ENCODE measurements at places on chromosomes 4 and X. TPM values are rescaled to one million over a fixed set of nuclear protein-coding genes. Genes with fewer than 3 reads are reported as not detected.

The GPAT3 gene
- total RNA-seq: 8.8 TPM

The SCLT1 gene
- 18.2 TPM for total RNA-seq

The XAGE2 gene
- not detected for total RNA-seq

- no peaks in the 10 kb centered on the region for H3K4me1 ChIP-seq
- no peak overlapping the region for H3K27ac ChIP-seq
- no peaks in the 10 kb centered on the region for H3K27me3 ChIP-seq
- H3K36me3 ChIP-seq: no peaks in the 10 kb centered on the region
These were observed 1378.2 kb downstream of the STIM2 start for GRCh38 chr4:28238876-28239275.

DNA sequence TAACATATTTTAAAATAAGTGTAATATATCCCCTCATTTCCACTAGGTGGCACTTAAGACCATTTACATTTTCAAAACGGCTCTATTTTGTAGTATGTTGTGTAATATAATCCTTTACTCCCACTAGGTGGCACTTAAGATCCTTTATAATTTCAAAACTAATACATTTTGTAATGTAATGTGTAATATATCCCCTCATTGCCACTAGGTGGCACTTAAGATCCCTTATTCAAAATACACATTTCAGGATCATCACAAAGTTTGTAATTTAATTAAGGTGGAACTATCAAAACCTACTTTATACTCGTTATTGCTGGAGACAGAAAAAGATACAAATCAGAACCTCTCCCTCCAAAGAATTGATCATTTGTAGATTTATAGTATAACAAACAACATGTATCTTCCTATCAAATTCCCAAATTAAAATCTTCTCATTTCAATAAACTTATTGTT, 132.5 kb downstream of the ARHGAP6 start:
- peak; percentile 75 for DNase-seq
- no peaks in the 10 kb centered on the region for H3K27me3 ChIP-seq
- H3K4me1 ChIP-seq: no peaks in the 10 kb centered on the region
- H3K27ac ChIP-seq: no peak overlapping the region
- no peak overlapping the region for H3K4me3 ChIP-seq

DNA sequence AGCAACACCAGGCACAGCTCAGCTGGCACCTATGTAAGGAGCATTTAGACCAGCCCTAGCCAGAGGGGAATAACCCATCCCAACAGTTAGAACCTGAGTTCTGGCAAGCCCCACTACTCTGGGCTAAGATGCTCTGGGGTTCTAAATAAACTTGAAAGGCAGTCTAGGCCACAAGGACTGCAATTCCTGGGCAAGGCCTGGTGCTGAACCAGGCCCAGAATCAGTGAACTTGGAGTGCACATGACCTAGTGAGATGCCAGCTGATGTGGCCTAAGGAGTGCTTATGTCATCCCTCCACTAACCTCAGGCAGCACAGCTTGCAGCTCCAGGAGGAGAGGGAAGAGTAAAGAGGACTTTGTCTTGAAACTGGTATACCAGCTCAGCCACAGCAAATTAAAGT, 7.6 kb upstream of the PRRG3 start:
- no peaks in the 10 kb centered on the region for H3K36me3 ChIP-seq
- H3K4me3 ChIP-seq: no peak overlapping the region
- H3K27ac ChIP-seq: no peak overlapping the region
- H3K4me1 ChIP-seq: no peaks in the 10 kb centered on the region
- no peaks in the 10 kb centered on the region for H3K27me3 ChIP-seq
- no peak for DNase-seq

- no peaks in the 10 kb centered on the region for H3K36me3 ChIP-seq
- no peak overlapping the region for H3K4me3 ChIP-seq
- DNase-seq: no peak
- H3K27ac ChIP-seq: no peak overlapping the region
- H3K4me1 ChIP-seq: no peaks in the 10 kb centered on the region
These were observed 67.1 kb downstream of the DTHD1 start for GRCh38 chr4:36348403-36348938.

- no peak overlapping the region for H3K4me3 ChIP-seq
- H3K36me3 ChIP-seq: no peaks in the 10 kb centered on the region
- no peak for DNase-seq
- H3K4me1 ChIP-seq: peaks cover 20% of the 10 kb centered on the region
These were observed 2.8 kb downstream of the SFRP2 start for GRCh38 chr4:153785910-153786721.

GRCh38 chr4:53131562-53131925, 234.3 kb downstream of the SCFD2 start:
- no peak overlapping the region for H3K4me3 ChIP-seq
- no peak overlapping the region for H3K27ac ChIP-seq
- no peaks in the 10 kb centered on the region for H3K27me3 ChIP-seq
- no peaks in the 10 kb centered on the region for H3K36me3 ChIP-seq
- DNase-seq: no peak
- no peaks in the 10 kb centered on the region for H3K4me1 ChIP-seq

DNA sequence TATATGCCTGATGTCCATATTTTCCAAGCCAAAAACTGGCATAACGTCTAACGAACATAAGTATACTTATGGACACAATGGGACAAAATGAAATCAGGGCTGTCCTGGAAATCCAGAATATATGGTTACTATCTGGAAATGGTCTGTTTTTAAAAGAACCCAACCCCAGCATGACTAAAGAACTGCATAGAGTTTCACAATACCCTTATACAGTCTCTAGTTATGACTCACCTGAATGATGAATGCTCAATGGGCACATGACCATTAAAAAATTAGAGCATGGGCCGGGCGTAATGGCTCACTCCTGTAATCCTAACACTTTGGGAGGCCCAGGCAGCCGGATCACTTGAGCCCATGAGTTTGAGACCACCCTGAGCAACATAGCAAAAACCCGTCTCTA, 31.8 kb downstream of the AMMECR1 start:
- H3K27me3 ChIP-seq: no peaks in the 10 kb centered on the region
- no peak overlapping the region for H3K4me3 ChIP-seq
- no peak overlapping the region for H3K27ac ChIP-seq
- no peaks in the 10 kb centered on the region for H3K36me3 ChIP-seq
- H3K4me1 ChIP-seq: no peaks in the 10 kb centered on the region
- no peak for DNase-seq

GRCh38 chrX:11970578-11971359, 167.5 kb upstream of the FRMPD4 start:
- DNase-seq: no peak
- no peaks in the 10 kb centered on the region for H3K36me3 ChIP-seq
- H3K27ac ChIP-seq: no peak overlapping the region
- no peak overlapping the region for H3K4me3 ChIP-seq
- no peaks in the 10 kb centered on the region for H3K27me3 ChIP-seq

- H3K36me3 ChIP-seq: peaks cover 2% of the 10 kb centered on the region
- no peak overlapping the region for H3K27ac ChIP-seq
- DNase-seq: no peak
- no peaks in the 10 kb centered on the region for H3K27me3 ChIP-seq
These were observed 16.6 kb downstream of the GPKOW start for GRCh38 chrX:49106930-49107329.

DNA sequence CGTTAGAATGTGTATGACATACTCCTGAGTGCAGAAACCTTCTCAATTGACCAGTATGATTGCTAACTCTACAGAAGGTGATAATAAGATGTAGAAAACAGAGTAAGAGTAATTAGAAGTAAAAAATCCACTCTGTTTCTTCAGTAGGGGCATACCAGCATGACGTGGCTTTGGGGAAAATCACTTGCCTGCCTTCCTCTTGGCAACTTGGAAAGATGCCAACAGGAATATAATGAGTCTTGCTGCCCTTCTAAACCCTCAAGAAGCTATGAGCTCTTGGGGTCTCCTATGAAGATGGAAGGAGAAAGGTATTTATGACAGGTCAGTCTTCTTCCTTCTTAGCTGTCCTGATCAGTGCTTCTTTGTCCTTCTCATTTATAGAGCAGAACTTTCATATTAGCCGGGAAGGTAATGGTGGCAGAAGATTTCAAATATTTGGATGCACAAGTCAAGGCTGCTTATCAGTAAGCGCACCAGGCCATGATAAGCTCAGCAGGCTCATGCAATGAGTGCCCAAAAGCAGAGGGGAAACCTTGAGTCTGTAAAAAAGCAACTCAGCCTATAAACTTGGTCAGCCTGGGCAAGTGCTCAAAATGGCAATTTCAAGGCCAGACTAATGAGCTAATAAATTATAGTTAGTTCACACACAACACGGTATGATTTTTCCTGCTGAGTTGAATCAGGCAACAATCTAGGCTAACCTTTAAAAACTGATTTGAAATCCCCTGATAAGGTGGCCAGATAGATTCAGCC, 69.7 kb upstream of the PPARGC1A start:
- DNase-seq: no peak
- H3K27me3 ChIP-seq: no peaks in the 10 kb centered on the region
- no peaks in the 10 kb centered on the region for H3K4me1 ChIP-seq
- H3K4me3 ChIP-seq: no peak overlapping the region
- no peaks in the 10 kb centered on the region for H3K36me3 ChIP-seq

- no peaks in the 10 kb centered on the region for H3K4me1 ChIP-seq
- H3K36me3 ChIP-seq: no peaks in the 10 kb centered on the region
- no peak overlapping the region for H3K27ac ChIP-seq
- no peak for DNase-seq
- H3K4me3 ChIP-seq: no peak overlapping the region
These were observed 167.5 kb downstream of the COL25A1 start for GRCh38 chr4:109134921-109135320.

DNA sequence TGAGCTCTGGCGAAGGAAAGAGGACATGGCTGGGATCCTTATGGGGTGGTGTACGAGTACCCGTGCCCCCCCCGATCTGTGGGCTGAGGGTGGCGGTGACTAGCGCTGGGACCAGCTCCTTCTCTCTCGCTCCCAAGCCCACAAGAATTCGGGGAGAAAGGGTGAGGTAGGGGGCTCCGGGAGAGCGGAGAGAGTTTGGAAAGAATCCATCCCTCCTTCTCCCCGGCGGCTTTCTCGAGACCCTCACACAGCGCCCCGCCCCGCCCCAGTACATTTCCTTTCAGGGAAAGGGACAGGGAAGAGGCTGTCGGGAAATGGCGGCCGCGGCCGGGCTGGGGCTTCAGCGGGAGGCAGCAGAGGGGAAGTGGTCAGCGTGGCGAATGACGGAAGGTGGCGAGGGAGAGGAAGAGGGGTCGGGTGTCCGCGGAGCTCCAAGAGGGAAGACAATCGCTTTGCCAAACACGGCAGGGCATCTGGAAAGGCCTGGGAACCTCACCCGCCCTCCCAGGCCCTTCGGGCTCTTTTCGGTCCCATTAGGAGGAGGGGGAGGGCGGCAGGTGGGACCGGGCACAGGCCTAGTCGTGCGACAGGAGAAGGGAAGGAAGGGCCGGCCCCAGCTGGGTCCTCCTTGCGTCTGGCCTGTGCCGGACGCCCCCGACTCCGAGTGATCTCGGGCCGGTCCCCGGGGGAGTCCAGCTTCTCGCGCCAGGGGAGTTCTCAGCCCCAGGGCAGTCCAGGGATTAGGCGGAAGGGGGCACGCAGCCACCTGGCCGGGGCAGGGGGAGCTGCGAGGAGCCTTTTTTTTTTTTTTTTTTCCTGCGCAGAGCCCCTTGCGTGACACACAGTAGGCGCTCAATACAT, 10.2 kb downstream of the HNRNPH2 start:
- H3K27me3 ChIP-seq: no peaks in the 10 kb centered on the region
- H3K36me3 ChIP-seq: no peaks in the 10 kb centered on the region
- DNase-seq: peak; percentile 20
- H3K4me1 ChIP-seq: peaks cover 29% of the 10 kb centered on the region
- H3K4me3 ChIP-seq: peak overlapping the region; percentile 63

DNA sequence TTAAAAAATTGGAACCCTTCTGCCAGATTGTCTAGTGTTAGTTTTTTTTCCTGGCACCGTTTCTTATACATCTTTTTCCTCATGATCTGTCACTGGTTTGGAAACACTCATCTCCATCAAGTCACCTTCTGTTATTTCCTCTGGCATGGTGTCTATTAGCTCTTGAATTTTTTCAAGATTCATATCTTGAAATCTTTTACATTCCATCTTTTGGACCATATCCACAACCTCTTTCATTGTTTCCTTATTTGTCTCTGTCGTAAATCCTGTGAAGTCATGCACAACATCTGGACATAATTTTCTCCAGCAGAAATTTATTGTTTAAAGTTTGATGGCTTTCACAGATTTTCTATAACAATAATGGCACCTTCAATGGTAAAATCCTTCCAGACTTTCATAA, 10.2 kb upstream of the TMEM185A start:
- H3K27me3 ChIP-seq: no peaks in the 10 kb centered on the region
- no peaks in the 10 kb centered on the region for H3K36me3 ChIP-seq
- no peaks in the 10 kb centered on the region for H3K4me1 ChIP-seq

Measured in CD4-positive, alpha-beta memory T cell (primary cell).